NCI-H510A treated with DMSO at 0.1 percent for 48 hours (cell line): ENCODE measurements at places on chromosomes 16 and 17.

DNA sequence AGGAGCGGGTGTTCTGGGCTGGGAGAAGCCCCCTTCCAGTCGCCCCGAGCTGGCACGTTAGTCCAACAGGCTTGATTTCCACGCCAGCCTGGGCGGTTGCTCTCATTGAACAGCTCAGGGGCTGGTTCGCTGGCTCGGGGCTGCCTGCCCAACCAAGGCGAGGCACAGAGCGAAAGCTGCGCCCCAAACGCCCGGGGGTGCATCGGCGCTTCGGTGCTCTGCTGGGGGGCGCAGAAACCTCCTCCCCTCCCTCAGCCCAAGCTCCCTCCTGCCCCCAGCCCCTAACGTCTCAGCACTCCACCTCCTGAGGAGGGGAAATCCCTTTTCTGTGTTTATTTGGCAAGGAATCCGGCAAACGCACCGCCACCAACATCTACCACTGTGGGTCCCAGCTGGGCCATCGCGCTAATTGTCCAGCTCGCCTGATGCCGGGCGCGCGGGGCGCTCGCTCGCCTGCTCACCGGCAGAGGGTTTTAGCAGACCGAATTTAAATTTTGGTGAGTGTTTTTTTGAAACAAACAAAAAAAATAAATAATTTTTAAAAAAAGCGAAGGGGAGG lies 29.5 kb upstream of the RBFOX1 start:
- no peak for DNase-seq

DNA sequence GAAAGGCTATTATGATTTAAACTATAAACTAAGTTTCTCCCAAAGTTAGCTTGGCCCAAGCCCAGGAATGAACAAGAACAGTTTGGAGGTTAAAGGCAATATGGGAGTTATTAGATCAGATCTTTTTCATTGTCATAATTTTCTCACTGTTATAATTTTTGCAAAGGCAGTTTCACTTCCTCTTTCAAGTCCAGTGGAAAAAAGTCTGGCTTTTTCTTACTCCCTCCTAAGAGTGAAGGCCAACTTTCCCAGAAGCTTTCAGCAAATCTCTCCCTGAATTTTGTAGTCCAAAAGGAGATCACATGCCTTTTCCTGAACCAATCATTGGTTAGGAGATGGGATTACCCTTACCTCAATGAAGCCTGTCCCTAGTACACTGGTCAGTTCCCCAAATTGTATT lies 9.1 kb upstream of the BLMH start:
- DNase-seq: no peak

DNA sequence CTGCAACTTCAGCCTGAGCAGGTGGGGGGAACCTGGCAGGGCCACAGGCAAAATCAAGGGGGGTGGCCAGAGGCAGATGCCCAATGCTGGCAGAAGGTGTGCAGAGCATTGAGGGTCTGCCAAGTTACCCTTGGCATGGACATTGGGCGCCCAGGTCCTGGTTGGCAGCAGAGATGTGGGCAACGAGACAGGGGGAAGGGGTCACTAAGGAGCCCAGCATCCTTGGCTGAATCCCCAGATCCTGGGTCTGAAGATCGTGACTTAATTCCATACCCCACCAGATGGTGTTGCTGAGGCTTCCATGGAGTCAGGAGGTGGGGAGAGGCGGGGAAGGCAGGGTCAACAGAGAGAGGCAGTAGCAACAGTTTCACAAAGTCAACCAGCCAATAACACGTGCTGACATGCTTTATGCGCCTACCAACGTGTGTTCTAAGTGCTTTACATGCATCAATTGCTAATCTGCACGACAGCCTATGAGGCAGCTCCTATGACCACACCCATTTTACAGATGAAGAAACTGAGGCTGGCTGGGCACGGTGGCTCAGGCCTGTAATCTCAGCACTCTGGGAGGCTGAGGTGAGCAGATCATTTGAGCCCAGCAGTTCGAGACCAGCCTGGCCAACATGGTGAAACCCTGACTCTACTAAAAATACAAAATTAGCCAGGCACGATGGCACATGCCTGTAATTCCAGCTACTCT lies 83.3 kb downstream of the GSG1L start:
- DNase-seq: no peak

GRCh38 chr16:30527635-30528178 lies 1.3 kb upstream of the ZNF768 start:
- DNase-seq: peak; percentile 89

DNA sequence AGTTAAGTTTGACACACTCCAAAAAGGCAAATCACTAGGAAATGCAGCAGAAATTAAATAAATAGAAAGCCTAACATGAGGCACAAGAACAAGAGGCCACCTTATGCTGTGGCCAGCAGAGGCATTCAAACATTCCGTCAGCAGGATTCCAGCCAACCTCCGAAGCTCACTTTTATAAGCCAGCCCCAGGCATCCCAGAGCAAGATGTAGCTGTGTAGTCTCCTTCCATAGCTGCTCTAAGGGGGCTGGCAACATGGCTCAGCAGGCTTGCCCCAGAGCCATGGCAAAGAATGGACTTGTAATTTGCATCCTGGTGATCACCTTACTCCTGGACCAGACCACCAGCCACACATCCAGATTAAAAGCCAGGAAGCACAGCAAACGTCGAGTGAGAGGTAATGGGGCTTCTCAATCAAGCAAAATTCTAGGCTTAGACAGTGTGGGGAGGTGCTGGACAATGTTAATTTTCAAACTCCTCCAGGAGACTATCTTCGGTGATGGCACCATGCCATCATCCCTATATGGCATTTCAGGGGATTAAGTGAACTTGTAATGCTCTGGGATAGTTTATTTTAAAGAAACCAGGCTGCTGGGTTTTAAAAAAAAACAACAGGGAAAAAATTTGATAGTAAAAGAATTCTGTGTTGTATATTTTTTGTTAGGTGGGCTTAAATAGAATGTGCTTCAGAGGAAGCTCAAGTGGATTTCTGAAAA lies at the start of gene CLEC3A:
Gene CLEC3A (plus strand): TSS at position 202 of the 714 bp plus-strand sequence. CDS start 79 bp downstream, at position 281.
- no peak for DNase-seq

DNA sequence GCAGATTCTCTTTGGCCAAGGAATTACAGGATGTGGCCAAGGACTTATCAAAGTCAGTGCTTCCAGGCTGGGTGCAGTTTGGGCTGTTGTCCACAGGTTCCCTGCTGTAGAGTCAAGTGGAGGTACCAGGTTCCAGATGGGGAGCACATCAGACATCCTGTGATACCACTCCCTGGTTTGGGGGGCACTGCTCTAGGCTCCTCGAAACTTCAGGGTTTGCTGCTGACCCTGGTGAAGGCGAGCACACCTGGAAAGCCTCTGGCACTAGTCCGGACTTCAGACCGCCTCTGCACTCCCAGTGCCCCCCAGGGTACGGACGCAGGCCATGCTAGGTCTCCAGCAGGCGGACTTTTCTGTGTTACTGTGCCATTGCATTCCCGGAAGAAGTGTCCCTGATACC lies 10.7 kb downstream of the SLC47A1 start:
- no peak for DNase-seq

- DNase-seq: peak; percentile 32
Measured at GRCh38 chr16:71499775-71500364, 10.7 kb upstream of the ZNF19 start.

GRCh38 chr16:51508490-51509212 lies 357.6 kb upstream of the SALL1 start:
- DNase-seq: no peak

GRCh38 chr17:49887744-49888360 lies 40.0 kb upstream of the TAC4 start:
- no peak for DNase-seq
